ENCODE measurements at places on chromosomes 6 and 20.

GRCh38 chr20:19271879-19272651 lies 59.6 kb downstream of the SLC24A3 start:
- no peak for DNase-seq

DNA sequence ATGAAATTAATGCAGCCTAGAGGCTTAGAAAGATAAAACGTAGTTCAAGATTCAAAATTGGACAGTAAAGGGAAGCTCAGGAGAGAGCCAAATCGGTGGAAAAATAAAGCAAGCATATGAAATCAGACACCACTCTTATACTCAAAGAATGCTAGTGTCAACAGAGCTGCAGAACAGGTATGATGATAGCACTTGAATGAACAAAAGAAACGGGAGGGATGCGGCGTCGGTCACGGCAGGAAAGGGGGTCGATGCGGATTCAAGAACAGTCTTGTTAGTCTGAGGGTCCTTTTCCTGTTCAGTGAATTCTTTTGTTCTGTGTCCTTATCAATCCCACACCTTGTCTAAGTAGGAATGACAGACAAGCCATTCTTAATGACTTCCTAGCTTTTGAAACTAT lies 114.4 kb downstream of the FOXC1 start:
- no peak for DNase-seq

- no peak for DNase-seq
Measured at GRCh38 chr6:141244366-141244765, 888.4 kb upstream of the GJE1 start.

GRCh38 chr6:125245523-125246264 lies 56.1 kb downstream of the HDDC2 start:
- DNase-seq: no peak

DNA sequence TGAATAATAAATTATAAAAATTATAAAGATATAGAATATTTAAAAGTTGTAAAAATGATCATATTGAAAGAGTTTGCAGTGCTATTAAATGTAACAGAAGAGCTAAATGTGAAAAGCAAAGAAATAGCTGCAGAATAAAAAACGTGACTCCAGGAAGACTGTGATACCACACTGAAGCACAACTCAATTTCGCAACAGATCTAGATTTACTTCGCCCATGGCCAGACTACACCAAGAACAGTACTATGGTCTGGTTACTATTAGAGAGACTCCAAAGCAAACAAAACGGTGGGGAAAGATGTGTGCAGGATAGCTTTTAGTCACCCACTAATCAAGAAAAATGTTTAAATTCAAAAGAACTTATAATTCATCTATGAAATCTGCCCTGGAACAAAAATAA lies 1.9 kb downstream of the CHD6 start:
- no peak for DNase-seq

DNA sequence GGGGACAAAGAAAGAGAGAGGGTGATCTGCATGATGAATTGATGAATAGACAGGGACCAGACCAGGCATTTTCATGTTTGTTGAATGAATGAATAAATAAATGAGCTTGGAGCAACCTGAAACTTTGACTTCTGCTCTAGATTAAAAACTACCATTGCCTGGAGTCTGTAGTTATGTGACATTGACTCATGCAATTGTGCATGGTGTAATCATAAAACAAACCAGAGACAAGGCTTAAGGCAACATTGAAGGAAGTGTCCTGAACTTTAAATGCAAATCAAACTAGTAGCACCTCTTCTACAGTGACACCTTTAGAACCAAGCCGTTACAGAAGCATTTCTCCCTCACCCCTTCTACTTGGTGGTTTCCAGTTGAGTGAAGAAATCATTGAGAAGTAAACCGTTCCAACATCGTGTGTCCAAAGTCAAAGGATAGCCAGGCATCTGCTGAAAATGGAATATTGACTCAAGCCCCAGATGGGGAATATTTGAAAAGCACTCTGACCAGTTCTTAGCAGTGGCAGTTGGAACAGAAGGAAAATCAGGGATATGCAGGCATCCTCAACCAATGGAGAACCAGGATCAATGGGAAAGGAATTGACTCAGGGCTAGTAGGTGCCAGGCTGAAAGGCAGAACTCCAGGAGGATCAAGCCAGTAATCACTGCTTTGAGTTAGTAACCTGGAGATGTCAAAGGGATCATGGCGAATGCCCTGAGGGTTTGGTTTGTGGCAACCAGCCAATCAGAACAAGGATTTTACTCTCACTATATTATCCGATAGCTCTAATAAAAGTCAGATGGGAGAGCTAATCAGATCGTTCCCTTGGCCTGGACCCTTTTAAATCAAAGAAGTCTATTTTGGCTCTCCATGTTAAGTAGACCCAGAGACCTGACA lies 171.2 kb upstream of the TSHZ2 start:
- no peak for DNase-seq

DNA sequence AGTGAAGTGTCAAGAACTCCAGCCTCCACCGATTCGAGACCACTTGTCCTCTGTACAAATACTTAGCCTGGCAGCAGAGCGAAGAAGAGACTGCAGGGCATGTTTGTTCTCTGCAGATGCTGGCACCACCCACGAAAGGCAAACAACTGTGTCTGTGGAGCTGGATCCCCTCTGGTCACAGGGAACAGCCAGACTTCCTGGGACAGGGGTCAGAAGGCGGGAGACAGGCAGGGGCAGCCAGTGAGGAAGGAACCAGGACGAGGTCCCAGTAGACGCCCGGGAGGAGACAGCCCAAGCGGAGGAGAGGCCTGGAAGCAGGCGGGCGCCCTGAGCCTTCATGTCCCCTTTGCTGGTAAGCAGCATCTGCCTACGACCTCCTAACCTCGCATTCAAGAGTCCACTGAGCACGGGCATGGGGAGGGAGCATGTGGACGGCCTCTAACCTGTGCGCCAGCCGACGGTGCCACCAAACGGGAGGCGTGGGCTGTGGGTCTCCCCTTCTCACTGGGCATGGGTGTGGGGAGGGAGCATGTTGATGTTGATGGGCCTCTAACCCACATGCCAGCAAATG lies 265.5 kb downstream of the DLL1 start:
- DNase-seq: no peak

DNA sequence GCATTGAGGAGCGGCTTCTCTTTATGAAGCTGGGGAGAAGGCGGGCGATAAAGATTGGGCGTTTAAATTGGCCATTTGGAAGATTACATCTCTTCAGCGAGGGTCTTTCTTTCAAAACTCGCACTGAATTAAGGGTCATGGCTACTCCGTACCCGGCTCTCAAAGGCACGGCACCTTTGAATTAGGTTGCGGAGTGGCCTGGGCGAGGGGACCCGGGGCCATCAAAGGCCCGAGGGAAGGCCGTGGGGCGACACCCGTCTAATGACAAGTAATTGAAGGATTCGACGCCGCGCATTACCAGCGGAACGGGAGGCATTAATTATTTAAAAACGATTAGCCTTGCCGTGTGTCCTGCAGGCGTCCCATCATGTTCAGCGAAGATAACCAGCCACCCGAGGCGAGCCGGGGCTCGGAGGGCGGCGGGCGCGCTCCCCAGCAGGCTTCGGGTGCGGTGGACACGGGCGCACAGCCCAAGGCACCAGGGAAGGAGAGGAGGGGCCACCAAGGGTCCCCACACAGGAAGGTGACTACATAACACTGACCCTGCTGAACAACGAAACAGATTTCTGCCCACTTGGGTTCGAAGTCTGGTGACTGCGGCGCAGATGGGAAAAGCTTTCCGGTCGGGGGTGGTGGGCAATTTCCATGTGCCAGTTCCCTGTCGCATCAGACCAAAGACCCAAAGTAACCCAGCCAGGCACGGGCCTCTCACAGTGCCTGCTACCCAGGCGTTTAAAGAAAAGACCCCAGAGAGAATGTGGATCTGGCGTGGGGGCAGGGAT lies 7.4 kb downstream of the FOXA2 start:
- DNase-seq: no peak

DNA sequence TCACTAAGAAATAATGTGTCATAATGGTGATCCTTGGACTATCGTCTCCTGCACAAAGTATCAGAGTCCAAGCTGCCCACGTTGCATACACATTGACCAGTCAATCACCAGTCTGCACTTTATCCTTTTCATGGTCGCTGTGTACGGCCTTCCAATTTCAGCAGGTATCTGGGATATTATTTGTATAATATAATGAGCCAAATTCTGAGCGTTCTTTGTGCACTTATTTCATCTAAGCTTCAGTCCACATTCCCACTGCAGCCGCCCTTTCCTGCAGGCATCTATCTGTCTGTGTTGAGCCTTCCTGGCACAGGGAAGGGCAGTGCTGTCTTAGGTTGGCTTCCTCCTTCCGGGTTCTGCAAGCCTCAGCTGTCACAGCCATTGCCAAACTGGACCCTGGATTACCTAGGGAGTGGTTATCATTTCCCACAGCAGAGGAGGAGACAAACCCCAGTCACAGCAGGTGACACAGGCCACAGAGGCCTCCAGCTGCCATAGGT lies 174.3 kb downstream of the TTLL2 start:
- DNase-seq: no peak

DNA sequence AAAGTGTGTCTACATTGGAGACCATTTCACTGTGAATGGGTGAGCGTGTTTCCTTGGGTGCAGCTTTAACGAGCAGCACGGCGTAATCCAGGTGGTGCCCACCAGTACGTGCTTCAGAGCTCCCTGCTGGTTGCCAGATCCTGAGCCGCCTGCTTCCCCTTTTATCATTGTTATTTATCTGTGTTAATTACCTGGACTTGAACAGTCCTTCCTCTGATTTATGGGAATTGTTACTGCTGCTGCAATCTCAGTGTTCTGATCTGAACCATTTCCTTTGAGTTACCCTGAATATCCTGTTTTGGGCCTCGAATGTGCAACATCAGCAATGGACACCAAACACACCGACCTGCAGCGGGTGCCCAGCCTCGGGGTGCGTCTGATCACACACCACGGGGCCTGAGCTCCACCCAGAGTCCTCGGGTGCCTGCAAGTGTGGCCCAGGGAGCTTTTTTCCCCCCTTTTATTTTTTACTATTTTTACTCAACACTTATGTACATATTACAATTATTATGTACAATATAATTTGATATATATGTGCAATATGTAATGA lies 81.3 kb downstream of the RPP40 start:
- DNase-seq: no peak

GRCh38 chr6:90076511-90077415 lies 182.5 kb downstream of the GJA10 start:
- no peak for DNase-seq

- DNase-seq: no peak
Measured at GRCh38 chr6:169862043-169862891, 110.8 kb downstream of the ERMARD start.

- DNase-seq: no peak
Measured at GRCh38 chr20:39269493-39270217, 307.5 kb downstream of the DHX35 start.

DNA sequence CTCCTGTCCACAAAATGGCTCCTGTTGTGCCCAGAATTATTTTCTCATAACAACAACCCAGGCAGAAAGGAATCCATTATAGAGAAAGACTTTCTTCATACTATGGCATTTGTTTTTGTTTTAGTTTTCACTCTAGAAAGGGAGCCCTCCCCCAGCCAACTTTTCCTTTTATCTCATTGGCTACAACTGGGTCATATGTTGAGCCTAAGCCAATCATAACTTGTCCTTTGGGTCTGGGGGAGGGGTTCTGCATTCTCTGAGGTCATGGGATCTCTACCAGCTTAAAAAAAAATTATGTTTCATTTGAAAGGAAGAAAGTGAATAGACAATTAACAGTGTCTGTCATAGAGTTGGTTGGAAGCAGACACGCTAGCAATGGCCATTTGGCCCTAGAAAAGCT lies 177.6 kb downstream of the AIG1 start:
- no peak for DNase-seq

GRCh38 chr6:111550953-111551352 lies 54.7 kb downstream of the TRAF3IP2 start:
- DNase-seq: no peak

DNA sequence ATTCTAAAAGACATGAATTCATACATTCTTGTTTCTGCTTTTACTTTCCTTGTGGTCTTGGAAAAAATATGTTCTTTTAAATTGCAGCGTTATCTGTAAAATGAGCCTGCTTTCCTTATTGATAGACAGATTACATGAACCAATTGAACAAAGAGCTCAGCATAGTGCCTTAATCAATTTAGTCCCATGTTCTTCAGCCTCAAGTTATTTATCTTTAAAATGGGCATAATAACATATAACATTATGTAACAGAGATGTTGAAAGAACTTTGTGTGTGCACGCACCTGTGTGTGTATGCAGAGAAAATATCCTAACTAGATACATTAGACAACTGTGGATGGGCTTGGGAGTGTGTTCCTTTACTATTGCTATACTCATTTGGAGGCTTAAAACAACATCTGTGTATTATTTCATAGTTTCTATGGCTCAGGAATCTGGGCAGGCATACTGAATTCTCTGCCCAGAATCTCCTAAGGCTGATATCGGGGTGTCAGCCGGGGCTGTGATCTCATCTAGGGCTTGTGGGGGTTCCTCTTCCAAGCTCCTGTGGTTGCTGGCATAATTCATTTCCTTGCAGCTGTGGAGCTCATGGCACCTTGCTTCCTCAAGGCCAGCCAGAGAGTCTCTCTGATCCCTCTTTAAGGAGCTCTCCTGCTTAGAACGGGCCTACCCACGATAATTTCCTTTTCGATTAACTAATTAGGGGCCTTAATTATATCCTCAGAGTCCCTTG lies 194.1 kb downstream of the ARID1B start:
- no peak for DNase-seq

DNA sequence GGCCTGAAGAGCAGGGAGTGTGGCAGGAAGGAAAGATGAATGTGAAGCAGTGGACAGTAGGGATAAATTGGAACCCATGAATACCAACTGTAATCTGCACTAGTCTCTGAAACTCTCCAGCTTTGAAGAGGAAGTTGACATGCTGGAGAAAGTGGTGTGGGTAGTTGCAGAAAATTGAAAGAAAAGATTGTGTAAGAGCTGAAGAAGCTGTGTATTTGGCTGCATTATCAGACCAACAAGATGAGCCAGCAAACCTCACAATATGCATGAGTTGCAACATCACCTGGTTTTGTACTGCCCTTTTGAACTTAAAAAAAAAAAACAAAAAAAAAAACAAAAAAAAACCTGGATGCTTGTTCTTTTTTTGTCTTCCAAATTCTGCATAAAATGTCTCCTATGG lies 921.9 kb upstream of the EYS start:
- DNase-seq: no peak

DNA sequence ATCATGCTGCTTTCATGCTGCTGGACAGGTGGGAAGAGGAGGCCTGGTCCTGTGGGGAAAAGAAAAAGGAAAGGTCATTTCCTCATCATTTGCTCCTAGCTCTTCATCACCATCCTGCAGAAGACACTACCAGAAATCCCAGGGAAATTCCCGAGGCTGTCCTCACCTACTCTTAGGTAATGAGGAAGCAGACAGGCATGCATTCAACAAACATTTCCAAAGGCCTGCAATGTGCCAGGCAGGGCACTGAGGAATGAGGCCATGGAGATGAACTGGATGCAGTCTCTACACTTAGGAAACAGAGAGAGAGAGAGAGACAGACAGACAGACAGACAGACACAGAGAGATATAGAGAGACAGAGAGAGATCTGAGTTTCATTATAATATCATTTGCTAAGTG lies 83.0 kb upstream of the MRPS10 start:
- DNase-seq: no peak

DNA sequence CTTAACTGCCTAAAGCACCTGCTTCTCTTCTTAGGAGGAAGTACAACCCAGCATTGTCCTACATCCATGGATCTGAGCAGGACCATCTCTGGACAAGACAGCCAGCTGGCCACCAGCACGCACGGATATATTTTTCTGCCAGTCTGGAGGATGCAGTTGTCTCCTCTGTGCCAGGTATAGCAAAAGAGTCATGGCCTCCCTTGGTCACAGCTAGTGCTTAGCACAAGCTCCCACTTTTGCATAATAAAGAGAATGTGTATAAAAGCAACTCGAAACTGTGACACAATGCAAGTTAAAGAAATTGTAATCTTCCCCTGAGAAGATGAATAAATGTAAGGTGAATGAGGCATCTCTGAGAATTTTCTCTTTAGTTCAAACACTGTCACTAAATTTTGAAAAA lies 267.8 kb upstream of the MANEA start:
- no peak for DNase-seq
